ENCODE measurements at places on chromosomes 5 and 9.

- DNase-seq, result no peak
These were observed 328.6 kb downstream of the PIK3R1 start for GRCh38 chr5:68544091-68544647.

GRCh38 chr9:123365881-123366528 is 10.0 kb downstream of the CRB2 start:
- no peak for DNase-seq

DNA sequence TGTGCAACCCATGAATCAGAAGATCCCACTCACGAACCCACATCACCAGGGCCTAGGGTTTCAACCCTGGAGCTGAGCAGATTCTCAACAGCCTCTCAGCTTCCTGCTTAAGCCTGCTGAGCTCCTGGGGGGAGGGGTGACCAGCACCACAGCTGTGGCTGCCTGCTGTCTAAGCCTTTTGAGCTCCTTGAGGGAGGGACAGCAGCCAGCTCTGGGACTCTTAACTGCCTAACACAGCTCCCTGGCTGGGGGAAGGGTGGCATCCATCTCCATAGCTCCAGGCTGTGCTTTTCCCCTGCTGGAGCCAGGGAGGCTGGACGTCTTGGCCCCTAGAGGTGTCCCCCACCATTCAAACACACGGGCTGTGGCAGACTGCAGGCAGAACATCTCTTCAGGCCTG is 250.3 kb downstream of the DMAC1 start:
- no peak for DNase-seq

DNA sequence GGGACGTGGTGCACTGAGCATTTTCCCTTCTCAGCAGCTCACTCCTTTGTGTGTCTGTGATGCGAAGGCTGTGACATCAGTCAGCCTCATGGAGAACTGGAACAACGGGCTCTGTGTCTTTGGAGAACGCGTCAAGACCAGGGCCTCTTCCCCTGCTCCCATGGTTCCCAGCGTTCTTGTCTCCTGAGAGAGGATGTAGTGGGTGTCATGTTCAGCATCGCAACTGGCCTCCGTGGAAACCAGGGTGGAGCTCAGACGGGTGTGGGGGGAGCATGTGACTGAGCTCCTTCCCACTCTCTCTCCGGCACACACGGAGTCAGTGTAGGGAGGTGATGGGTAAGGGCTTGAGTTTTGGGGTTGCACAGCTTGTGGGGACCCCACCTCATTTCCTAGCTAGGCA is 59.7 kb downstream of the TENT4A start:
- no peak for DNase-seq

- no peak for DNase-seq
These were observed 181.1 kb upstream of the MEF2C start for GRCh38 chr5:89064054-89064453.

DNA sequence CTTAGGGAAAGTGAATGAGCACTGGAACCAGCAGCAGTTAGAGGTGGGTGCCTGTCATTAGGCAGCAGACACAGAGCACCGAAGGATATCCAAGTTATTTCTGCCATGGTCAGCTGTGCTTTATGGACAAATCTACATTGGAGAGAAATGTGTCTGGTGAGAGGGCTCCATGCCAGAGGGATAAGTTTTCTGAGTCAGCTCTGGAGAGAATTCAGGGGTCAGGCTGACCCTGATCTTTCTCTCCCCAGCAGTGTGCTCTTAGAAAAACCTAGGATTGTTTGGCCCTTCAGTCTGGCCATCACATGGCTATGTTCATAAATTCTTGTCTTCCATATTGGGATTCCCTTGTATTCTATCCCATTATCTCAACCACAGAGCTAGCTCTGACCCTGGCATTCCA is 8.9 kb upstream of the IL17B start:
- DNase-seq, result no peak

DNA sequence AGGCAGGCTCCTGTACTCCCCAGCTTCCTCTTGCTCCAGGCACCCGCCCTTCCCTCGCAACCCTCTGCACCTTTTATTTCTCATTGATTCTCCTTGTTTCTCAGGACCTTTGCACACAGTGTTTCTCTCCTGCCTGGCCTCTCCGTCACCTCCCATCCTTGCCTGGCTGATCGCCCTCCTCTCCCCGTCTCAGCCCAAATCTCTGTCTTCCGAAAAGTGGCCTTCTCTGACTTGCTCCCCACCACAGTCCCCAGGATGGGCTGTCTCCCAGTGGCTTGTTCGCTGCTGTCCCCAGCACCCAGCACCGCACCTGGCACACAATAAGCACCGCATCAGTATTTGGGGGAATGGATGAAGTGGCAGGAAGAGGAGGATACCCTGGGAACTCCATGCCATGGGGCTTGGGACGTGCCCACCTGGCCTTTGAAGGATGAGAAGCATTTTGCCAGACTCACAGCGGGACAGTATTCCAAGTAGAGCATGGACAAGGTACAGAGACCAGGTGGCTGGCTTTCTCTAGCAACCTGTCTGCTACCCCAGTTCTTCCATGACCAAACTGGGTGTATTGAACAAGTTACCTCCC is 62.5 kb downstream of the LMX1B start:
- no peak for DNase-seq

GRCh38 chr5:96690861-96691260 is 28.7 kb downstream of the CAST start:
- no peak for DNase-seq

DNA sequence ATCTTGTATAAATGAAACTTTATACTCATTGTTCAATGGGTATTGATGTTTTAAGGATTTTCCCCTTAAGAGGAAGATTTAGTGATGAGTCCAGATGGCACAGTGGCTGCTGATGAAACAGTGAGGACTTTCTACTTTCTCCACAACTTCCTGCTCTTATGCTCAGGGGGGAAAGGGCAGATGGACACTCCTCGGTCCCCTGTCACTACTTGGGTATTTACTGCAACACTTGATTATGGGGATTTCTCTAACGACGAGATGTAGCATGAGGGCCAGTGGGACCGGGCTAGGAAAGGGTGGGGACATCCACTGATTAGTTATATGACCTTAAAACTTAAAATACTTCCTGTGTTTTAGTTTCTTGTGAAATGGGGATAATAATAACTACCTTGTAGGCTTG is 146.1 kb upstream of the HMHB1 start:
- no peak for DNase-seq

DNA sequence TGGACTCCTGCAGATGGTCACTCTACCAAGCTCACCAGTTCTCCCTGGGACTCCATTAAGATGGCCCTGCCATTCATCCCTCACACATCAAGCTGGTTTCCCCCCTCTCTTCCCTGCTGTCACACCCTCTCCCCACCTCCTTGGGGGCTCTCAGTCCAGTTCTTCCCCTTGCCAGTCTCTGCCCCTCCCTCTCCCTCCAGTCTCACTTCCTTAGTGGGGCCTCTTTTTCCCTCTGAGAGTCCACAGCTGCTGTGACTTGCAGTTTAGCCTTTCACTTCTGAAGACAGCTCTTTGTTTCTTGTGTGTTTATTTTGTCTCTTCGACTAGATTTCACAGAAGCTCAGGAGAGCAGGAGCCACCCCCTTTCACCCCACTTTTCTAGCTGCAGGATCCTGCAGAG is 10.5 kb downstream of the DOCK2 start:
- DNase-seq, result no peak

DNA sequence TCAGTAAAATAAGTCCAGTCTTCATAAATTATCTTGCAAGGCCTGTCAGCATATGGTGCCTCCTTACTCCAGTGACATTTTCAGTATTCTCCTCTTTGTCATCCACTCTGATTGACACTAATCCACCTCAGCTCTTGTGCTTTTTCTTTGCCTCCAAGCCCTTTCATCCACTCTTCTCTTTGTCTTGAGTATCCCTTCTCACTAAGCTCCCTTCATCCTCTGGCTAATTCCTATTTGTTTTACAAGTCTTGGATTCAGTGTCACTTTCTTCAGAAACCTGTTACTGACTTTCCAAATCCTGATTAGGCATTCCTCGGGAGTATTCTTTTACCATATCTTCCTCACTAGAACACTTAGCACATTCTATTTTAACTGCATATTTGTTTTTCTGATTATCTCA is 100.6 kb upstream of the VCAN start:
- no peak for DNase-seq

- DNase-seq, result no peak
These were observed 26.1 kb upstream of the CSF1R start for GRCh38 chr5:150112201-150113046.
